B cell (primary cell): ENCODE measurements at places on chromosomes 12 and 14. TPM values are rescaled to one million over a fixed set of nuclear protein-coding genes. Genes with fewer than 3 reads are reported as not detected.

ZNF26 gene
- total RNA-seq: 36.0 and 41.5 TPM in 2 replicates

BMAL2 gene
- total RNA-seq: 1.3 and 2.8 TPM in 2 replicates

OR6C76 gene
- total RNA-seq: not detected in 2 replicates

- H3K36me3 ChIP-seq: no peaks in the 10 kb centered on the region
- no peaks in the 10 kb centered on the region for H3K27me3 ChIP-seq
These were observed 61.1 kb downstream of the SMUG1 start for GRCh38 chr12:54127538-54128259.

LRP6 gene
- total RNA-seq: 2.8 TPM in 2 replicates

SLC24A4 gene
- not detected in 2 replicates for total RNA-seq

DNA sequence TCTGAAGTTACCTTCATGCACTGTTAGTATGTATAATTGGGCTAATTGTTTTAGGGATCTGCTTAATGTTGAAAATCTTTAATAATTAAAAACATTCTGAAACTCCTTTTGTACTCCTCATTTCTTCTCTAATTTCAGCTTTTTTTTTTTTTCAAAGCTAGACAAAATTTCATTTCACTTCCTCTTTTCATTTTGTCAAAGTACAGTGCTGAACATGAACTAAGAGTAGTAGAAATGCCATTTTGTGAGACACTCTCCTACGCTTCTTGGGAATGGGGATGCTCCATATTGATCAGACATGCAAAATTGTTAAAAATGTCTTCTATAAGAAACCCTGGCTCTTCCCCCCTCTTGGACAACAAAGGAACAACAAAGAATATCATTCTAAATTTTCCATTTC is 1.7 kb downstream of the ABCD2 start:
- peaks cover 27% of the 10 kb centered on the region for H3K4me1 ChIP-seq
- no peak overlapping the region for H3K27ac ChIP-seq

DLK1 gene
- not detected in 2 replicates for total RNA-seq

- peaks cover 5% of the 10 kb centered on the region for H3K27me3 ChIP-seq
- no peak overlapping the region for H3K27ac ChIP-seq
- H3K36me3 ChIP-seq: no peaks in the 10 kb centered on the region
- H3K4me1 ChIP-seq: peaks cover 8% of the 10 kb centered on the region
- H3K4me3 ChIP-seq: no peak overlapping the region
These were observed 114.4 kb upstream of the EGLN3 start for GRCh38 chr14:34065236-34065635.

GRCh38 chr12:57622293-57623245 is 10.4 kb downstream of the B4GALNT1 start:
- peaks cover 35% of the 10 kb centered on the region for H3K4me1 ChIP-seq
- DNase-seq: peak; percentile 7
- peaks cover 58% of the 10 kb centered on the region for H3K27me3 ChIP-seq
- no peak overlapping the region for H3K27ac ChIP-seq
